KBM-7 (cell line): ENCODE measurements at places on chromosomes 2 and 18.

- no peak for DNase-seq
Measured at GRCh38 chr2:210092791-210093190, 78.4 kb downstream of the KANSL1L start.

- no peak for DNase-seq
Measured at GRCh38 chr2:177038787-177039484, 173.7 kb upstream of the HNRNPA3 start.

DNA sequence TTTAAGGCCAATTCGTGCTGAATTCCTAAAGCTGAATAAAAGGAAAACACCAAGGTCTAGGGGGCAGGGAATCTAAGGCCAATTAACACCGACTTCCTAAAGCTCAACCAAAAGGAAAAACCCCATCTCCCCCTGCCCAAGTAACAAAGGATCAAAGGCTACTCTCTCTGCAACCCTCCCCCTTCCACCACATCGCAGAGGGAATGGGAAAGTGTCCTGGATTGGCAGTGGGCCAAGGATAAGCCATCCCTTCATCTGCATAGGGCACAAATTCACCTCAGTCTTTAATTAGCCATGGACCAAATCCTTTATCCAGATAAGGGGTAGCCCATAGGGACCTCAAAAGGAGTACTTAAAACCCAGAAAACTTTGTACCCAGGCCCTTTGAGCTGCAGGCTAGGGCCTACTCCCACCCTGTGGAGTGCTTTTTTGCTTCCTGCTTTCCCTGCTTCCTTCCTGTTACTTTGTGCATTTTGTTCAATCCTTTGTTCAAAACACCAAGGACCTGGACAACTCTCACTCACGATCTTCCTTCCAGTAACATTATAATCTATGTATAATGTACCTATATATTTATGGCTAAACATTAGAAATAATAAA, 2119.8 kb upstream of the CELF4 start:
- no peak for DNase-seq

DNA sequence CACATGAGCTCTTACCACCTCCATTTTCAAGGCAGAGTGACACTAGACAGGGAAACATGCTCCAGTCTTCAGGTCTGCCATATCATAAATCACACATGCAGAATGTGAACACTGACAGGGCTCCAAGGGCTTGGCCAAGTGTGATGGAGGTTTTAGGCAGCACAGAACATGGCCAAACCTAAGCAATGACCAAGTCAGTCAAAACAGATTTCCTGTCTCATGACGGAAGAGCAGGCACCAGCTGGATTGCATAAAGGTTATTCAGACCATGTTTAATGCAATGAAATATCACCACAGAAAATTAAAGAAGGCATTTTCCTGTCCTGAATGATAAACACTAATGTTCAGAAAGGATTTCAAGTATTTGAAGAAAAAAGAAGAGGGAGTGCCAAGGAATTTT, 72.5 kb downstream of the SUMO1 start:
- no peak for DNase-seq

DNA sequence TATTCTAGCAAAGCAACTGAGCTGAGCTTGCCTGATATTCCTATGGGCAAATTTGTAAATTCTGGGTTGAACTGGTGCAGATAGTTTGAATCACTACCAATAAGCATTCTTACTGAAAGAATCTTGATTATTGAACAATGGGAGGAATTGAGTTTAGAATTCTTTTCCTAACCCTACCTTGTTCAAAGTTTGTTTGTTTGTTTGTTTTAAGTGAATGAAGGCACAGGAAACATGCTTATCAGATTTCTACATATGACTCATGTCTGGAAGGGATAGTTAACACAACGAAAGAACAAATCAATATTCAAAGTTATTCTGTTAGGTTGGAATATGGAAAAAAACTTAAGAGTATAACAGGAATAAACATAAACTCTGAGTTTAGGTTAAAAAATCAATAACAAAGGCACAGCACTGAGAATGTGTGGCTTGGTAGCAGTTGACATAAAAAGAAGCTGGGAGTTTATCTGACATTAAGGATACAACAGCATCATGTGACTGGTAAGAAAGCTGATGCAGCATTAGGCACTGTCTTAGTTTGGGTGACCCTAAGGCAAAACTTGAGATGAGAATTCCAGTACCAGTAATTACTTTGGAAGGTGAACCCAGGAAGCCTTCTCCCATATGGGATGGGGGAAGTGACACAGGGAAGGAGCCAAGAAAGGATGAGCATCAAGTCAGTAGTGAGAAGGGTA, 20.9 kb downstream of the BOD1L2 start:
- DNase-seq: no peak

DNA sequence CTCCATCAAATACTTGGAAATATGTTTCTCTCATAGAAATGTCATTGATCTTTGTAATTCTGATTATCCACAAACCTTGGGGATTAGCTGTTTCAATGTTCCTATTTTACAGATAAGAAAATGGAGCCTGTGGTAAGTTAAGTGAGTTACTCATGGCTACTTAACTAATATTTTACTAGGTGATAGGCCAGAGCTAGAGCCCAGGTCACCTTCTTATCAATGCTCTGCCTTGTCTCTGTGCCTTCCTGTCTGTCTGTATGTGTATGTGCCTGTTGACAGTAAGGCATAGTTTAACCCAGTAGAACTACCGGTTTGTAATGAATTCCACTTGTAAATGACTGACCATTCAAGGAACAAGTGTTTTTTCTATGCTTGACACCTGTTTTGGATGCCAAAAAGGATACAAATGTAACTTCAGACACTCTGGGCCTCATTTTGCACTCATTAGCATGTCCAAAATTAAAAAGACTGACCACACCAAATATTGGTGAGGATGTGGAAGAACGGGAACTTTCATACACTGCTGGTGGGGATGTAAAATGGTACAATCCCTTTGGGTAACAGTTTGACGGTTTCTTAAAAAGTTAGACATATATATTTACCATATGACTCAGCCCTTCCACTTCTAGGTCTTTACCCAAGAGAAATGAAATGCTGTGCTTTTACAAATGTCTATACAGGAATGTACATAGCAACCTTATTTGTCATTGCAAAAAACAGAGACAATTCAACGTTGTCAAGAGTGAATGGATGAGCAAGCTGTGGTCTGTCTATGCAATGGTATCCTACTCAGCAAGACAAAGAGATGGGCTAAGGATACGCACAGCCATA, 19.6 kb upstream of the IL1A start:
- no peak for DNase-seq

DNA sequence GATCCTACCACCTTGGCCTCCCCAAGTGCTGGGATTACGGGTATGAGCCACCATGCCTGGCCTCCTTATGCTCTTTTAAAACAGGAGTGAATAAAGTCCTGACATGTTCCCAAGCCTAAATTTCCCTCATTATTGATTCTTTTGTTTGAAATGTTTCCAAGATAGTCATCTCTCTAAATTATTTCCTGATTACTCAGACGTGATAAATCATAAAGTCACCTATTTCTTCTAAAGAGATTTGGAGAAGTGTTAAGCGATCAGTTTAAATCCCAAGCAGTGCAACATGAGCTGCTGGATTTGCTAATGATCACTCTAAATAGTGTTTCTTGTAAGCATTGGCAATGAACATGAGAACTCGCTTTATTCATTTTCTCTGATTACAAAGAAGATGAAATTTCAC, 51.8 kb downstream of the PMAIP1 start:
- DNase-seq: no peak

- no peak for DNase-seq
Measured at GRCh38 chr18:69326094-69326493, 74.6 kb upstream of the DOK6 start.
